H9 (cell line): ENCODE measurements at places on chromosomes 6 and 20.

- no peak for DNase-seq
Observed at GRCh38 chr20:62739581-62740285, 31.1 kb downstream of the NTSR1 start.

DNA sequence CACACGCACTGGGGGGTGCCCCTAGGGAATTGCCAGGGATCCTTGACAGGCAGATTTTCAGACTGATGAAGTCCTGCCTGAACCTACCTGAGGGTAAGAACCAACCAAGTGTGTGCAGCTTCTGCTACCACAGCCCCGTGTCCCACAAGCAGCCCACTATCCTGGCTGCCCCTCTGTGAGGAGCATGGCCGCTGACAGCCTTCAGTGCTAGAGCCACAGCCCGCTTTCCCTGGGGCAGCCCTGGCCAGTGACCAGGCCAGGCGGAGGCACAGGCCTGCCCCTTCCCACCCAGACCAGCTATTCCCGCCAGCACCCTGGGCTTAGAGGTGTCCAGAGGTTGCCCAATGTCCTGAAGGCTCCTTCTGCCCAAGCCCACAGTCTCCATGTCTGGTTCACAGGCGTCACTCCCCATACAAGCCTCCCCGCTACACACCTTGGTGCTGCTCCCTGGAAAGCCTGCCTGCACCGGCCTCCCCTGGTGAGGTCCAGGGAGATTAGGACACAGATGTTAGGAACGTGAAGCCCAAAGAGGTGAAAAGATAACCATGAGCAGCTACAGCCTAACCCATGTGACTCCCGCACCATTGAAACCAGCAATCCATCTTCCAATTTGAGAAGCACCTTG lies 207.0 kb downstream of the SYNDIG1 start:
- no peak for DNase-seq

DNA sequence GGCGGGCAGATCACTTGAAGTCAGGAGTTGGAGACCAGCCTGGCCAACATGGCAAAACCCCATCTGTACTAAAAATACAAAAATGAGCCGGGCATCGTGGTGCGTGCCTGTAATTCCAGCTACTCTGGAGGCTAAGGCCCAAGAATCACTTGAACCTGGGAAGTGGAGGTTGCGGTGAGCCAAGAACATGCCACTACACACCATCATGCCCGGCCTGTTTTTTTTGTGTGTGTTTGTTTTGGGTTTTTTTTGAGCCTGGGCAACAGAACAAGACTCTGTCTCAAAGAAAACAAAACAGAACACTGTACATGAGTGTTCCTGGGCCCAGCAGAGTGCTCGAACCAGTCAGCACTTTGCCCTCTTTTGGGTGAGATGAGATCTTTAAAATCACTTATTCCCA lies 159.1 kb downstream of the MTHFD1L start:
- DNase-seq = no peak

- no peak for DNase-seq
Observed at GRCh38 chr6:91141346-91141745, 554.5 kb upstream of the MAP3K7 start.

DNA sequence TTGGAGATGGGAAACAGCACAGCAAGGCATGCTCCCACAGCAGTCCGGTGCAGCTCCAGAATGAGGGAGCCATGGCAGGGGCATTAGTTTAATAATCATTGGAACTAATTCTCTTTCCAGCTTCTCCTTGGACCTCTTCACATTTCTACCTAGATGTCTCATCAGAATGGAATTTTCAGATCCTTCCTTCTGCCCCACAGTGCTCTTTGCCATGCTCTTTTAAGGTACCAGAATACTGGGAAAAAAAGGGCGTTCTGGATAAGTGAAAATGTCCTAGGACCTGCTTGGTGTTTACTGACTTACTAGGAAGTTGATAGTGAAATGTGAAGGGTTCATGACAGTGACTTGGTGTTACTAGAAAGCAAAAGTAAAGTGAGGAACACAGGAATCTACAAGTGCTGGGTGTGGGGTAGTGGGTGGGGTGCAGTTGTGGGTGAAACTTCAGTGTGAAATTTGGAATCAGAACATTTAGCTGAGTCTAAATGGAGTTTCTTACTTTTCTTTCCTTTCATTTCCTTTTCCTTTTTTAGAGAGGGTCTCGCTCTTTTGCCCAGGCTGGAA lies 207.1 kb downstream of the ARID1B start:
- DNase-seq = no peak

GRCh38 chr20:50548396-50548795 lies 38.2 kb downstream of the PTPN1 start:
- DNase-seq = no peak

GRCh38 chr20:19783966-19784401 lies 25.9 kb downstream of the RIN2 start:
- no peak for DNase-seq

DNA sequence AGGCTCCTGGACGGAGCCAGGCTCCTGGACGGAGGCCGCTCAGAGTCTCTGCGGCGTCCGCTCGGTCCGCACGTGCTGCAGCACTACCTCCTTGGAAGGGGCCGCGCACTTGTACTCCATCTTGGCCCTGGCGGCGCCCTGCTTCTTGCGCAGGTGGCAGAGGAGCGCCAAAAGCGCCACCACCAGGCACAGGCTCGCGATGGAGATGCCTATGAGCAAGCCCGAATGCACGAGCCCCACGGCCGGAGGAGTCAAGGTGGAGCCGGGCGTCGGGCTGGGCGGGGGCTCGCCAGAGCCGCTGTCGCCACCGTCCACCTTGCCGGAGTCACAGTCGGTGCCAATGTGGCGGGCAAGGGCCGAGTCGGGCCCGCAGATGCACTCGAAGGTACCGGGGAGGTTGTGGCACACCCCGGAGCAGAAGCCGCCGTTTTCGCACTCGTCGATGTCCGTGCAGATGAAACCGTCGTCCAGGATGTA lies 1.7 kb downstream of the THBD start:
- DNase-seq = peak; percentile 74

GRCh38 chr20:59661153-59661552 lies 56.8 kb downstream of the PHACTR3 start:
- no peak for DNase-seq

DNA sequence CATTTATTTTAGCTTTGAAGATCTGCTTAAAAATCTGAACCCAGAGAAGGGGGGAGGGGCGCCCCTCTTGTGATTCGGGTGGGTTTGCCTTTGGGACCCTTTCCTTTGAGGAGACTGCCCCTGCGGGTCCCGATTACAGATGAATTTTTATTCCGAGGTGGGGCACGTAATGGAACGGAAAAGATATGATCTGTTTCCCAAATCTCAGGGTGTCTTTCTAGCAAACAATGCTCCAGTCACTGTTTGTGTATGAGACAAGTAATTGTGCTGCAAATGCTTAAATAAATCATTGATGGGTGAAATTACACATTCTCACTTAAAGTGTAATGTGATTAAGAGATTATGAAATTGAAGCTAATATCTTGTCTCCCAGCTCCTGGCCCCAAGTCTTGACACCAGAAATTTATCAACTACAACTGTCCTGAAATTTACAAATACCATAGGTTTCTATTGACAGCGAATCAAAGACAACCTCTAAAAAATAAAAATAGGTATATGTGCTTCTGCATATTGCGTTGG lies 30.7 kb downstream of the TFAP2A start:
- no peak for DNase-seq

- peak; percentile 76 for DNase-seq
Observed at GRCh38 chr6:24283043-24283985, 74.5 kb downstream of the DCDC2 start.

GRCh38 chr20:29878281-29878741 lies 1379.2 kb upstream of the DEFB115 start:
- DNase-seq = no peak

GRCh38 chr20:14997791-14998190 lies 660.4 kb upstream of the FLRT3 start:
- DNase-seq = no peak

- DNase-seq = no peak
Observed at GRCh38 chr6:109243863-109244825, 138.1 kb downstream of the CD164 start.

- no peak for DNase-seq
Observed at GRCh38 chr6:16850681-16851026, 89.4 kb upstream of the ATXN1 start.

- no peak for DNase-seq
Observed at GRCh38 chr20:40511478-40511877, 177.6 kb downstream of the MAFB start.

DNA sequence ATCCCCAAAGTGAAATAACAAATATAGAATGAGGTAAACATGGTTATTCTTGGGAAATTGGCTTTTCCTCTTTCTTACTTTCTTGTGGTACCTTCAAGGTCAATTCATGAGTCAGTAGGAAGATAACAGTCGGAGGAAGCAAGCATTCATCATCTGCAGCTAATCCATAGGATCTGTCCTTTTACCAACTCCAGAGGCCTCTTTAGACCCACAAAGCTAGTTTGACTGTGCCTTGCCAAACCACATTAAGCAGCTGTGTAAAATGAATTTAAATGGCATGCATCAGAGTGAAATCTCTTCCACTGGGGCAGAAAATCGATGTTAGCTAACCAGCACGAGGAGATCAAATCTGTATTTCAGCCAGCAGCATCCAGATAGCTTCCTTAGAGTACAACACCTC lies 171.3 kb downstream of the TMEM242 start:
- DNase-seq = no peak

DNA sequence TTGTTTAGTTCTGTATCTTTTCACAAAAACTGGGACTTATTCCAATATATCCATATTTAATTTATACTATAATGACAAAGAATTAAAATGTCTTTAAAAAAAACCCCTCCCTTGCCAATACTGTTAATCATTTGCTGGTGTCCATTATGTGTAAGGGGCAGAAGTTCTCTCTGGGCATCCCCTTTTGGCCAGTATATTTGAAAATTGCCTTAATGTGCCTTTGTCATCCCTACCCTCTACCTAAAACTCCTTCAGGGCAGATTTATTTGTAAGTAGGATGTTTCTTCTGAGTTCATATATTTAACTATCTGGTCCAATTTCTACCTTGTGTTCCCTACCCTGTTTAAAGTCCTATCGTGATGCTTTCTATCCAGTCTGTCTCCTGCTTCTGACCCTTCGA lies 62.9 kb downstream of the ARHGAP18 start:
- DNase-seq = no peak

DNA sequence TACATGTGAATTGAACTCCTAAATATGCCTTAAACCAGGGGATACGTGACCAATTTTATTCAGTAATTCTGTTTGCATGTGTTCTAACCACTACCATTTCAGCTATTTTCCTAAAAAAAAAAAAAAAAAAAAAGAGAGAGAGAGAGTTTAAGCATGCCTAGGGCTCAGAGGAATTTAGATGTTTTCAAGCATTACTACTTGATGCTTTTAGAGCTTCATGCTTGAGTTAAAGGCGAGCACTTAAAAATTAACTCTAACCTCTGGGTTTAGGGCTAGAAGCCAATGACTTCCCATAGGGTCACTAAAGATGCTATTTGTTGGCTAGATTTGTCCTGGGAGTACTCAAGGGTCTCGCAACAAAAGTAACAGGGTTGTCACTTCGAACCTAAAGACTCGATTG lies 217.7 kb downstream of the ATXN1 start:
- no peak for DNase-seq

DNA sequence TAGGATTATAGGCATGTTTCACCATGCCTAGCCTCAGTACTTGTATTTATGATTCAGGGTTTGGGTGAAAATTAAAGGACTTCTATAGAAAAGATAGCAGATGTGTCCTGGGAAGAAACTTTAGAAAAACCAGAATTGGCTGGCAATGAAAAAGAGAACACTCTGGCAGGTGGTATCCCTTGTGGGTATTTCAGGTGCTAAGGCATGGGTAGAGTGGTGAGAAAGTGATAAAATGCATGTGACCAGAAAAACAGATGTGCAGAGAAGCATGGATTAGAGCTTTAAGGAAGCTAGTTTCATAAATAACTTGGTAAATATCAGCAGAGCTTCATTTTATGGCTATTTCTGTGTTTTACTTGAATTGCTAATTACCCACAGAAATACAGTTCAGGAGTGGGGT lies 622.2 kb downstream of the DOK5 start:
- DNase-seq = no peak

DNA sequence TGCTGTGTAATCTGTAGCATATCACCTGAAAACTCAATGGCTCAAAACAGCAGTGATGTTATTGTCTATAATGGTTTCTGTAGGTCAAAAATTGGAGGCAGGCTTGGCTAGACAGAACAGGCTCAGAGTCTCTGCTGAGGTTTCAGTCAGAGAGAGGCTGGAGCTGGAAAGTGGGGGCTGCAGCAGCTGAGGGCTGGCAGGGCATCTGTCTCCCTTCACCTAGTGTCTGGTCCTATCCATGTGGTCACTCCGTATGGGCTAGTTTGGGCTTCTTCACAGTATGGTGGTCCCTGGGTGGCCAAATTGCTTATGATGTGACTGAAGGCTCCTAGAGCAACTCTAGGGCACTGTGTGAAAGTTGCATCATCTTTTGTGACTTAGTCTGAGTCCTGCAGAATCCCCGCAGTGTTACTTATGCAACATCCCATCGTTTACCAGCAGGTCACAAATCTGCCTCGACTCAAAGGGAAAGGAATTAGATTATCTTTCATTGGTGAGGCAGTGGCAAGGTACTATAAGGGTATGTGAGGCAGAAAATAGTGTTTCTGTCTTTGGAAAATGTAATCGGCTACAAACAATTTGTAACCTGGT lies 497.0 kb downstream of the EPHA7 start:
- DNase-seq = no peak

GRCh38 chr6:51777618-51778017 lies 309.8 kb downstream of the PKHD1 start:
- no peak for DNase-seq

DNA sequence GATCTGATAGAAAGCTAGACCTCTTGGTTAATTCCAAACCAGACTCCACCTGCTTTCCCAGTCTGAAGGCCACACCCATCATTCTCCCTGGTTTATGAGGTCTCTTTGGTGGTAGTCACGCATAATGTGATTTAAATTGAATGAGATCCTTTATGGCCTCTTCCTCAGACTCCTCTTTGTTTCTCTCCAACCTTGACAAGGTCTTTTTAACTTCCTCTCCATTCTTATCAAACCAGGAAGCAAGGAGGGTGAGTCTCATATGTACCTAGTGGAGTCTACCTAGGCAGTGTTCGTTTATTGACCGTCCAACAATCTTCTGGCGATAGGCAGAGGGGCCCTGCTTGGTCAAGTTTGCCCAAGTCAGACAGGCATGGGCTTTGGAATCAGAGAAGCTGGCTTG lies 184.2 kb upstream of the LAMP5 start:
- DNase-seq = no peak

DNA sequence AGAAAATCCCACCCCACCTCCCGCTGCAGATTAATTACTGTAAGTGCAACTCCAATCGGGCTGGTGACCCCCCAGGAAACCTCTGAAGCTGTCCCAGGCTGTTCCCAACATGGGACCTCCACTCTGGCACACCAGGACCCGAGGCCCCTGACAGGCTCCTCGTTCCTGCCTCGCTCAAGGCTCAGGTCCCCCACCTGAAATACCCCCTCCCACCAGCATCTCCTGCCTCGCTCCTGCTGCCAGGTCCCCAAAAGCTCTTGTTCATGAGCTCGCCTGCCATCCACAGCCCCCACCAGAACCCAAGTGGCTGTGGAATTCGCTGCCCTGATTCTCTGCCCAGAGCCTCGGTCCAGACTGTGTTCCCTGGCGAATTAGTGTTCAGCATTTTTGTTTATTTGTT lies 26.1 kb downstream of the NPEPL1 start:
- peak; percentile 18 for DNase-seq

GRCh38 chr20:44056010-44056698 lies 130.8 kb downstream of the JPH2 start:
- DNase-seq = peak; percentile 75
